ENCODE measurements at places on chromosomes 13 and 19. TPM values are rescaled to one million over a fixed set of nuclear protein-coding genes. Genes with fewer than 3 reads are reported as not detected.

GRCh38 chr13:28409648-28410047 lies 85.3 kb downstream of the FLT1 start:
- H3K27ac ChIP-seq: no peak overlapping the region
- no peak for DNase-seq
- H3K4me1 ChIP-seq: peaks cover 22% of the 10 kb centered on the region
- peaks cover 8% of the 10 kb centered on the region for H3K27me3 ChIP-seq

- no peak overlapping the region for H3K4me3 ChIP-seq
- no peak for DNase-seq
- no peak overlapping the region for H3K27ac ChIP-seq
- H3K4me1 ChIP-seq: peaks cover 5% of the 10 kb centered on the region
- no peaks in the 10 kb centered on the region for H3K36me3 ChIP-seq
Observed at GRCh38 chr19:51207747-51208146, 17.1 kb upstream of the CD33 start.

The LHB gene
- total RNA-seq: not detected

GRCh38 chr19:58035863-58036262 lies 2.0 kb downstream of the ZSCAN1 start:
- H3K4me3 ChIP-seq: no peak overlapping the region
- peaks cover 9% of the 10 kb centered on the region for H3K36me3 ChIP-seq
- no peak overlapping the region for H3K27ac ChIP-seq
- no peak for DNase-seq
- H3K27me3 ChIP-seq: peaks cover 20% of the 10 kb centered on the region

DNA sequence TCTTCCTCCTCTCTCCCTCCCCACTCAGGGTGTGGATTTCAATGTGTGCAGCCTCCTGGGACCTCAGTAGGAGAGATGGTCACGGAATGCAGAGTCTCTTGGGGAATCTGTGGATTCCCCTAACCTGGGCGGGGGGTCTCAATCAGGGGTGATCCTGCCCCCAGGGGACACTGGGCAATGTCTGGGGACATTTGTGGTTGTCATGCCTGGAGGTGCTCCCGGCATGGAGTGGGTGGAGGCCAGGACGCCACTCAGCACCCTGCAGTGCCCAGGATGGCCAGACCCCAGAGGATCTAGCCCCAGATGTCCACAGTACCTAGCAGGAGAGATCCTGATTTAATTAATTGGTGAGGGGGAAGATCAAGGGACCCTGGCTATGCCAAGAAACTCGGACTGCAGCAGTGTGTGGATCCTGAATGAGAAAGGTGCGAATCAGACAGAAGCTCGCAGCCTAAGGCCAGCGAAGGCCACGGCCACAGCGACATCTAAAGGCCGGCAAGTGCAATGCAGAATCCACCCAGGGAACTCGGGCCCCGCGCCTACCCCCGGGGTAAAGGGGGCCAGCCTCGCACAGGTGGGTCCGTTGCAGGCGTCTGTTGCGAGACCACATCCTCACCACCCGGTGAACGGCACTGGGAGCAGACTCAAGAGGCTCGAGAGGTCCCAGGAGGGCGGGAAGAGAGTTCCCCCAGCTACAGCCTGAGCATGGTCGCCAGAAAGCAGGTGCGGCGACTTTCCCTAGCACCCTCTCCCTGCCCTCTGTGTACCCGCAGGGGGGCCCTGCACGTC lies 88.8 kb downstream of the GNG7 start:
- no peak overlapping the region for H3K27ac ChIP-seq
- peaks cover 61% of the 10 kb centered on the region for H3K4me1 ChIP-seq
- no peaks in the 10 kb centered on the region for H3K36me3 ChIP-seq
- DNase-seq: peak; percentile 78
- peak overlapping the region; percentile 25 for H3K4me3 ChIP-seq

- no peaks in the 10 kb centered on the region for H3K36me3 ChIP-seq
- H3K27ac ChIP-seq: no peak overlapping the region
- H3K4me1 ChIP-seq: no peaks in the 10 kb centered on the region
- no peaks in the 10 kb centered on the region for H3K27me3 ChIP-seq
- no peak for DNase-seq
Observed at GRCh38 chr13:70923863-70924752, 815.9 kb upstream of the KLHL1 start.

GRCh38 chr13:44764302-44764692 lies 188.2 kb upstream of the TSC22D1 start:
- H3K36me3 ChIP-seq: no peaks in the 10 kb centered on the region
- no peak for DNase-seq
- peak overlapping the region; percentile 20 for H3K4me3 ChIP-seq
- H3K4me1 ChIP-seq: peaks cover 28% of the 10 kb centered on the region

The LENG9 gene
- total RNA-seq: 9.9 TPM

The RNF113B gene
- total RNA-seq: not detected

The KLK14 gene
- total RNA-seq: 2.2 TPM

DNA sequence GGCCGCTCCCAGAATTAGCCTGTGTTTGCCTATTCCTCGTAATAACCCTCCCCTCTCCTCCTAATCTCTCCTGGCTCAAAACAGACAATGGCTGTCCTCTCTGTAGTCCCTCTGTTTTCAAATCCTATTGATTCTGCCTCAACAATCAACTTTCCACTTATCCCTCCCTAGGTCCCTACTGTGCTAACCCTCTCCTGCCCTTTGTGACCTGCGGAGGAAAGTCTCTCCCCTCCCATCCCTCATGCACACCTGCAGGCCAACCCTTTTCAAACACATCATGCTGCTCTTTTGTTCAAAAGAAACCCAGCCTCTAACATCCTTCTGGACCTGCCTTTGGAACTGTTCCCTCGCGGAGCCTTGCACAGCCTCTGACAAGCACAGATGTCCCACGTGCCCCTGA lies 37.3 kb downstream of the CILP2 start:
- H3K27ac ChIP-seq: no peak overlapping the region
- H3K4me1 ChIP-seq: peaks cover 7% of the 10 kb centered on the region
- H3K36me3 ChIP-seq: peaks cover 5% of the 10 kb centered on the region
- no peak for DNase-seq
- H3K27me3 ChIP-seq: no peaks in the 10 kb centered on the region

DNA sequence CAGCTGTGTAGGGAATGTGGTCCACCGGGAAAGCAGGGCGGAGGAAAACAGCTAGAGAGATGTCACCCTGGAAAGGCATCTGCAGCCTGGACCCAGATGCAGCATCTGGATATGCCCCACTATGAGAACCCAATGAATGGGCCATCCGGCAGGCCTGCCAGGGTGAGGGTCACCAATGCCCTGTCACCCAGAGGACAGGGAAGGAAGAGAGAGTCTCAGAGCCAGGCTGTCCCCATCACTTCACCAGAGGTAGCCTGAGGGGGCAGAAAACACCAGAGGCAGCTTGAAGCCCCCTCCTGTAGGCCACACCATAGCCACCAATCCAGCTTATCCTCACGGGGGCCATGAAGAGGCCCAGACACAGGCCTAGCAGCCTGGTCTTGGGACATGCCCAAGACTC lies 118.8 kb downstream of the TUBA3C start:
- no peak for DNase-seq
- H3K27me3 ChIP-seq: no peaks in the 10 kb centered on the region
- no peaks in the 10 kb centered on the region for H3K4me1 ChIP-seq
- H3K27ac ChIP-seq: no peak overlapping the region
- no peak overlapping the region for H3K4me3 ChIP-seq
- H3K36me3 ChIP-seq: peaks cover 11% of the 10 kb centered on the region

The ZNF729 gene
- not detected for total RNA-seq

GRCh38 chr13:31495336-31495735 lies 244.0 kb upstream of the RXFP2 start:
- H3K4me3 ChIP-seq: no peak overlapping the region
- no peak overlapping the region for H3K27ac ChIP-seq
- DNase-seq: no peak
- no peaks in the 10 kb centered on the region for H3K4me1 ChIP-seq

The S1PR2 gene
- total RNA-seq: 6.2 TPM

DNA sequence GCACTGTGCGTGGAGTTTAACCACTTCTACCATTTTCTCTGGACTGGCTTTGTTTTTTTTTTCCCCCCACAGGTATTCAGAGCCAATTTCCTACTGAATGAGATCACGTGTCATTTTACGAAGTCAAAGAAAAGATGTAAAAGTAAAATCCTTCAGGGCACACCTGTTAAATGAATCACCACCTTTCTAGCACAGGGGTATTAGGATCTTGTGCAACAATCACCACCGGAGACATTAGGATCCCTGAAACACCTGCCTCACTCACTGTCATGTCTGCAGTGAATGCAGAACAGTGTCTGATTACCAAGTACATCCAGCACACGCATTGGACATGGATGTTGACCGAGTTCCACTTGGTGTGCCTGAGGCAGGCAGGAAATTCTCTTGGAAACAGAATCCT lies 17.2 kb downstream of the BRD4 start:
- H3K4me3 ChIP-seq: no peak overlapping the region
- no peak overlapping the region for H3K27ac ChIP-seq
- no peak for DNase-seq
- peaks cover 61% of the 10 kb centered on the region for H3K4me1 ChIP-seq
- no peaks in the 10 kb centered on the region for H3K36me3 ChIP-seq
- no peaks in the 10 kb centered on the region for H3K27me3 ChIP-seq

GRCh38 chr19:19278315-19278714 lies 5.2 kb upstream of the TM6SF2 start:
- no peak overlapping the region for H3K27ac ChIP-seq
- no peak overlapping the region for H3K4me3 ChIP-seq
- no peak for DNase-seq
- no peaks in the 10 kb centered on the region for H3K4me1 ChIP-seq
- peaks cover 8% of the 10 kb centered on the region for H3K27me3 ChIP-seq

DNA sequence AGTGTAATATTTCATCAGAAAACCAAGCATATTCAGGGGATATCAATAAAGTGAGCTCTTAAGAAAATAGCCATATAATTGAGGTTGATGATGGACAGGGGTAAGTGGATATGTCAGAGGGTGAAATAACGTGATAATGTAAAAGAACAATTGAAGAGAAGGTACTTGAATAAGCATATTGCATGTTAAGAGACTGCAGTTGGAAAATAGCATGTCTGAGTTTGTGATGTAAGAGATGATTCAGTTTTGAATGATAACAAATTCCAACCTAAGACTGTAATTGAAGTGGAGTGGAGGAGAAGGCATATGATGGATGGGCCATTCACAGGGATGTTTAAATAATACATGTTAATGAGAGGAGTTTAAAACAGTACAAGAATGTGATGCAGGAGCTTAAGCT lies 1633.5 kb downstream of the SLITRK1 start:
- DNase-seq: no peak
- H3K36me3 ChIP-seq: no peaks in the 10 kb centered on the region
- H3K27me3 ChIP-seq: no peaks in the 10 kb centered on the region

The RUBCNL gene
- 3.0 TPM for total RNA-seq

GRCh38 chr13:99969453-99969918 lies 2.1 kb downstream of the ZIC5 start:
- peak overlapping the region; percentile 56 for H3K27ac ChIP-seq
- peaks cover 54% of the 10 kb centered on the region for H3K27me3 ChIP-seq
- DNase-seq: no peak
- H3K36me3 ChIP-seq: peaks cover 24% of the 10 kb centered on the region

- DNase-seq: peak; percentile 41
- no peak overlapping the region for H3K4me3 ChIP-seq
- peaks cover 6% of the 10 kb centered on the region for H3K36me3 ChIP-seq
- H3K27ac ChIP-seq: no peak overlapping the region
- no peaks in the 10 kb centered on the region for H3K27me3 ChIP-seq
Observed at GRCh38 chr13:114070098-114070799, 62.2 kb downstream of the RASA3 start.

- no peaks in the 10 kb centered on the region for H3K27me3 ChIP-seq
- DNase-seq: no peak
- no peaks in the 10 kb centered on the region for H3K4me1 ChIP-seq
- no peaks in the 10 kb centered on the region for H3K36me3 ChIP-seq
- no peak overlapping the region for H3K27ac ChIP-seq
Observed at GRCh38 chr13:59494151-59494550, 669.6 kb downstream of the DIAPH3 start.
